ENCODE measurements at places on chromosomes 4 and X.

DNA sequence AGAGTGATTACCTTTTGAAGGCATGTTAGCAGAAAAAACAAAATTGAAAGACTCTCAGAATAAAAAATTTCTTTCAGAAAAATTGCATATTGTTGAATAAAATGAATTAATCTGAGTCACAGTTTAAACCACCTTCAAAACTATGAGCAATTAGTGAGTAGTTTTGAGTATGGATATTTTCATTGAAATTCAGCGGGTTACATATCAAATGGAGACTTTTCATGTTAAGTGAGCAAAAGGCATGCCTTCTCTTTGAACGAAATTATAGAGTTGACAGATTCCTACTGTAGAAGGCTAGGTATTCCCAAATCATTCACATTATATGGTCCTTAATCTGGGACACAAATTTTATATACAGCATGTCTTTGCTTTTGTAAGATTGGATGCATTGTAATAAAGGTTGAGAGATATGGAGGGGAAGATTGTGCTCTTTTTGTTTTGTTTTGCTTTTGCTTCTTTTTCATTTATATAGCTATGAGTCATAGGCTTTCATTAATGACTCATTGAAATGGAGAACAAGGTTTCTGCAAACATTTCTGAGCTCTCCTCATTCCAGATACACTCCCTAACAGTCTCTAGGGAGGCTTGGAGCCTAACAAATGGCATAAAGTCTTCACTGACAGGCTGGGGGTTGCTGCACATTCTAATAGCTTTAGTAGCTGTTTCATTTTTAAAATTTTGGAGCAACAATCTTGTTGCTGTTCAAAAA, 21.6 kb downstream of the PCDH18 start:
- DNase-seq, result peak; percentile 81

GRCh38 chrX:40570346-40571093, 10.2 kb upstream of the ATP6AP2 start:
- DNase-seq, result no peak

GRCh38 chr4:101066626-101067170, 280.6 kb downstream of the PPP3CA start:
- no peak for DNase-seq

GRCh38 chr4:81214144-81214880, 710 bp downstream of the PRKG2 start:
- no peak for DNase-seq

GRCh38 chrX:68826113-68826980, 2.5 kb upstream of the EFNB1 start:
- DNase-seq, result no peak

GRCh38 chrX:100424012-100424411, 13.9 kb upstream of the PCDH19 start:
- DNase-seq, result peak; percentile 43

DNA sequence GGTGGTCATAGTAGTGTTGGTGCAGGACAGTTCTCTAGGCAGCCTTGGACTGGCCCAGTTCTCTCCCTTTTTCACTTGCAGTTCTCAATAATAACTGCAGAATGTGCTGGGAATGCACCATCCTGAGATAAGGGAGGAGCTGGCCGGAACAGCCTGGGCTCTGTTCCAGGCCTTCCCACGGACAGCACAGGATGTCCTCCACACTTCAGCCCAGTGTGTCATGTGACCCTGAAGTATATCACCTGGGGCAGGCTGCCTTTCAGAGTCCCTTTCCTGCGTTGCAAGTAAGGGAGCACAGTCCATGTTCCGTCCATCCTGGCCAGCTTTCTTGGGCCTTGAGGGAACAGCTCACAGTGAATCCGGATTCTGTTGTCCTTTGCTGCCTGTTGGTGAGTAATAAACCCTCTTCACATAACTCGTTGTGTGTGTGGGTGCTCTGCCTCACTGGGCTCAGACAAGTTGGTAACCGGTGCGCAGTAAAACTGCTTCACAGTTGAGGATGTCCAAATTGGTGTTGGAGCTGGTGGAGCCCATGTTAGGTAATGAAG, 32.3 kb upstream of the BBS12 start:
- DNase-seq, result peak; percentile 63

GRCh38 chr4:138291431-138291830, 49.3 kb upstream of the SLC7A11 start:
- no peak for DNase-seq

DNA sequence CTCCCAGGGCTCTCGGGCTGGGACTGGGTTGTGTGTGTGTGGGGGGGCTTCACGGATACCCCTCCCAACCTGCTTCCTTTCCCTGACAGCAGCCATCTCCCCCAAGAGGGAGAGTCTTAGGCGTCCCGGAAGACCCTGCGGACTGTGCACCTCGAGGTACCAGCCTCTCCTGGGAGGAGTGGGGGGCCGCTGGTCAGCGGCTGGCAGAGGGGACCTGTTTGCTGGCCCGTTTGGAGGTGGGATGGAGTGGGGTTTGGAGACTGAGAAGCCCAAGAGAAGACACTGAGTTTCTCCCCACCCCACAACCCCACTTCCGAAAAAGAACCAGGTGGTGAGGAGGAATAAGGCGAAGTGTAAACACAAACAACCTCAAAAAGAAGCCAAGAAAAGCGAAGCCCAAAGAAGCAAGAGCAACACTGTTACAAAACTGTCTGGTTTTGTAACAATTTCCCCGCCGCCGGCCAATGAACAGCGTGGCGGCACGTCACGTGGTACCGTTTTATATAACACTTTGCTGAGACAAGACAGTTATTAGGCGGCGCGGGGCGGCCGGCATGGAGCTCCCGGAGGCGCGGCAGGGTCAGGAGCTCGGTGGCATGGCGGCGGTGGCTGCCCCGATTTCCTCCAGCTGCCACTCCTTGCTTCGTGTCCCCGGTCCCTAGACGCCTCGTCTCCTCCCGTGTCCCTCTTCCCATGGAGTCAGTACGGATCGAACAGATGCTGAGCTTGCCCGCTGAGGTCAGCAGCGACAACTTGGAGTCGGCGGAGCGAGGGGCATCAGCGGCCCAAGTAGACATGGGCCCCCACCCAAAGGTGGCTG, at the start of gene LONRF3:
Gene LONRF3 (plus strand): TSS at position 531 of the 820 bp plus-strand sequence. CDS start 163 bp downstream, at position 694.
- DNase-seq, result peak; percentile 67

- peak; percentile 64 for DNase-seq
Observed at GRCh38 chr4:121155893-121156292, 8.2 kb downstream of the TNIP3 start.

GRCh38 chrX:124373348-124373747, 27.0 kb downstream of the SH2D1A start:
- no peak for DNase-seq

DNA sequence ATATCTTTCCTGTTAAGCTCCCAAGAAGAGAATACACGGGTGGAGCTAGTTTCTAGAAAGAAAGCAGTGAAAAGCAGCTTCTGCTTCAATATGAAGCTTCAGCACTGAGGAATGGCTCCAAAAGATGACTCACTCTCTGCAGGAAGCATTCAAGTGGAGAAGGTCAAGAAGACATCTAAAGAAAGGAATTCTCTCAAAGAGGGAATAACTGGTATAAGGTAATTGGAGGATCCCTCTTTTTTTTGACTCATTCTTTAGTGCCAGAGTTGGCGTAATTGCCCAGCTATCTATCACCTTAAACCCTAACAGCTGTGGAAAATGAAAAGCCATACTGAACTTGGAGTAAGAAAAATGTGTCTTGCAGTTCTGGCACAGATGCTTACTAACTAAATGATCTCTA, 3.5 kb downstream of the EDA2R start:
- DNase-seq, result no peak

GRCh38 chr4:47209833-47210232, 178.5 kb downstream of the GABRB1 start:
- peak; percentile 14 for DNase-seq

DNA sequence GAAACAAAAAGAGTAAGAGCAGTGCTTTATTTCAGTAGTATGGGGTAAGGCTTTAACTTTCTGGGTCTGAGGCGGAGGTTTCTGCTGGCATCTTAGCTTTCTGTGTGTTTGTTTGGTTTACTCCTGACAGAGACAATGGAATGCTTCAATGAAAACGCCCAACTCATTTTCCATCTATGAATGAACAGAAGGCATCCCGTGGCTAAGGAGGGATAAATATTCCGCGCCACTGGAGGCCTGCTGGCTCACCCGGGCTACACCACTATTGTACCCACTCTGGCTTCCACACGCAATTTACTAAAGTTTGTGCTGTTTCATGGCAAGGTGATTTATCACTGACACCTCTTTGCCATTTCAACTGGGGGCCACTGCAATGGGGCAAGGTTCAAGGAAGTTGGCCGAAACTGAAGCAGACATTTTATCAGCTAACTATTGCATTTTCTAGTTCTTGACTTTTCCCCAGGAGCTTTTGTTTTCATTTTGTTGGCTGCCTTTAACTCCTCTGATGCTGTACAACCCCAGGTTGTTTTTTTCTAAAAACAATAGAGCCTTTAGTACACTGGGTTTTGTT, 32.8 kb upstream of the PPARGC1A start:
- DNase-seq, result no peak

GRCh38 chr4:159049780-159050375, 53.0 kb upstream of the RAPGEF2 start:
- no peak for DNase-seq

- peak; percentile 59 for DNase-seq
Observed at GRCh38 chr4:133802359-133803140, 399.0 kb downstream of the PABPC4L start.

- no peak for DNase-seq
Observed at GRCh38 chr4:74353858-74354257, 11.1 kb upstream of the EREG start.

DNA sequence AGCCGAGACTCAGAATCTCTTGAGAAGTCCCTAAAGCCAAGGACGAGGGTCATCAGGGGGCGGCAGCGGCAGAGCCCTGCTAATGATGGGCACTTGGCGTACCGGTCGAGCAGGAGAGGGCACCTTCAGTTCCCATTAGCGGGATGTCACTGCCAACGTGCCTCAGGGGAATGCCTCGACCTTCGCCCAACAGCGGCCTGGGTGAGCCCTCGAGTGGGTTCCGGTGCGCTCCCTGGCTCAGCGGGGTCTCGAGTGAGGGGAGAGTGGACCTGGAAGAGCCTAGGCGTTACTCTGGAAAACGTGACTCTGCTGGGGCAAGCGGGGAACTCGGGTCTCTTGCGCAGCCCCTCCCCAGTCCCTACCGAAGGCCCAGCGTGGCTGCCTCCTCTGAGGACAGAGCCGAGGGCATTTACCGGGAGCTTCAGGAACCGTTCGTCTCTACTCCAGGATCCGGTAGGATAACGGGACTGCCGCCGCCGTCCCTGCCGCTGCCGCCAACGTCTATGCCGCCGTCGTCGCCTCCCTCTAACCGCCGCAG, 36.9 kb downstream of the PGRMC1 start:
- DNase-seq, result no peak

GRCh38 chr4:21032089-21032645, 331.9 kb downstream of the PACRGL start:
- no peak for DNase-seq

GRCh38 chr4:74283614-74284013, 24.7 kb upstream of the EPGN start:
- DNase-seq, result peak; percentile 95

DNA sequence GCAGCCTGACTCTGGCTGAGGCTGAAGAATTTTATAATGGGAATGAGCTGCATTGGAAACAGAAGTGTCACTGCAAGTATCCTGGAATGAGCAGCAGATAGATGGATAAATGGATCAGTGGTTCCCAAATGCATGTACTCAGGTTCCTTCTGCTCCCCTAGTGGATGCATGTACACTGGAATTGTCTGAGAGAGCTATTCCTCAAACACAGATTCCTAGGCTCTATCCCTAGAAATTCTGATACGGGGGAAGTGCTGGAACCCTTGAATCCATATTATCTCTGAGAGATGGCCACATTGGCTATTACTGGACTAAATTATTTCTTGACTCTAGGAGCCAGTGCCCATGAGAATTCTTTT, 64.8 kb downstream of the TMEM131L start:
- no peak for DNase-seq

DNA sequence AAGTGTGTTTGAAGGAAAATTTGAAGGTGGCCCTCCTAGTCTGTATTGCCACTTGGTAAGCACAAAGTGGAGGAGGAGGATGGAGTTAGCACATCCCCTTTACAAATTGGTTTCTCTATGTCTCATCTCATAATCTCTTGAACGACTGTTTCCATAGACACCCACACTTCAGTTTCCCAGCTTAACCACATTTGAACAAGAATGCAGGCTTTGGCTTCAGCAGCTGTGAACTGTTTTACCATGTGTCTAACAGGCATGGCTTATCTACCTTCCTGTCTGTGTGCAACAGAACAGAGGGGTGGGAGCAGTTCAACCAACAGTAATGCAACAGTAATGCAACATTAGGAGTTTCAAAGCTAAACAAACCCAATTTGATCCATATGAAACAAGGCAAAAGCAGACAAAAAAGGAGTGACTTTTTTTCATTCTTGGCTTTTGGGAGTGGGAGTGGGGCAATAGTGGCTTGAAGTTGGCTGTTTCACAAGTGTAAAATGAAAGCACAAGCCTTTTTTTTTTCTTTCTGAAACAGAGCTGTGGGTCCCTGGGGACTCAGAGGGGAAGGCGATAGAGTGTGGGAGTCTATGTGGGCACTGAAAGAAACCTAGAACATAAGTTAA, 108.0 kb downstream of the ITM2A start:
- no peak for DNase-seq

DNA sequence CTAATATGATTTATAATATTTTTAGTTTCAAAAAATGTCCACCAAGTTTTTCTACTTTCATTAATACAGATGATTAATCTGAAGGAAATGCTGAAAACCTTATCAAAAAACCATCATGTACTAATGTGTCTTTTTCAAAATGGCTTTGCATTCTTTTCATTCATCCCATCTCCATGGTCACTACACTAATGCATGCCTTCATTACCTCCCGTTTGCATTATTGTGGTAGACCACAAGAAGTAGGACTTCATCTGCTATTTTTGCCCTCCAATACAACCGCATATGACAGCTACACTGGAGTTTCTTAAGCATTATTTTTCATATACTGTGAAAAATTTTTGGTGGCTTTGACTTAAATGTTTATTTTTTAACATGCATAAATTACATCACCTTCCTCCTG, 37.9 kb upstream of the FSTL5 start:
- DNase-seq, result no peak

- DNase-seq, result peak; percentile 69
Observed at GRCh38 chrX:119880552-119881437, 9.2 kb downstream of the NDUFA1 start.

- DNase-seq, result peak; percentile 6
Observed at GRCh38 chr4:165472943-165473676, 94.3 kb downstream of the CPE start.

DNA sequence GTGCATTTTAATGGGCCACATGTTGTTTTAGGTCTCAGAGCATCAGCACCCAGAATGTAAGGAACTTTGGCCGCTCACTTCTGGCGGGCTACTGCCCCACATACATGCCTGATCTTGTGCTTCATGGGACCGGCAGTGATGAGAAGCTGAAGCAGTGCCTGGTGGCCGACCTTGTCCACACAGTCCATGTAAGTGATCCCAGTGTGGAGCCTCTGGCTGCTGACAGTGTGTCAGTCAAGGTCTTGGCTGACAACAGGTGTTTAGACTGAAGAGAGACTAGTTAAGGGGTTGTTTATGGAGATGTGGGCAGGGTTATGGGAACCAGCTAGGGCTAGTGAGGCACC, 101.4 kb downstream of the FNIP2 start:
- DNase-seq, result no peak

GRCh38 chr4:141021397-141022110, 111.7 kb downstream of the RNF150 start:
- DNase-seq, result no peak

- DNase-seq, result peak; percentile 75
Observed at GRCh38 chrX:120456973-120457372, 12.1 kb downstream of the LAMP2 start.

Measured in PC-3 (cell line).